SK-MEL-5 (cell line): ENCODE measurements at places on chromosomes 4 and X.

DNA sequence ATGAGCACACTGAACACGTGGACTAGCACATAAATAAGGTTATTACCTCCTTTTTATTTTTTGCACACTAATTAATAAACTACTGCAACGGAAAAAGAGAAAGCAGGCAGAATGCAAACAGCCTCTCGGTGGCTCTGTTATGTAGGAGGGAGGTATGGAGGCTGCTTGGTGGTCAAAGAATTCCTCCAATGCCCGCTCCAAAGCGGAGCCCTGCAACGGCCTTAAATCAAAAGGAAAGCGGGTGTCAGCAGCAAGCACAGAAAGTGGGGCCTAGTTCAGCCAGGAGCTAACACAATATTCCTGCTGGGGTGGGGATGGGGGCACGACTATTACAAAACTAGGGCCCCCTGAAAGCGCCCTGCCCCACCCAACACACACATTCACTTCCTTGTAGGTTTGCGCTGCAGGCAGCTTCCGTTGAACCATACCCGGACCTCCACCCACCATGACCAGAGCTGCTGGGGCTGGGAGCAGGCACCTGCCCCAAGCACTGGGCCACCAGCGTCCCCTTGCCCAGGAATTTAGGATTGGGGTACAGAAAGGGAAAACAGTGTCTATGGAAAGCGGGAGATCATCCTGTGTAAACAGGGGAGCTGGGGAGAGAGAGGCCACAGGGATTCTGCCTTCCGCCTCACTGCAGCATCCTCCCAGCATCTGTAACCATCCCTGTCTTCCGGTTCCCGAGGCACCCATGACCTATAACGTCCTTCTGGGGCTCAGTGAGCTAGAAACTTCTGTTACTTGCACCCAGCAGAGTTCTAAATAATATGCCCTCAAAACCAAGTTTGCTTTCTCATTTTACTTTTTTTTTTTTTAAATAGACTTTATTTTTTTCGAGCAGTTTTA lies 57.1 kb upstream of the DDX3X start:
- DNase-seq = no peak

DNA sequence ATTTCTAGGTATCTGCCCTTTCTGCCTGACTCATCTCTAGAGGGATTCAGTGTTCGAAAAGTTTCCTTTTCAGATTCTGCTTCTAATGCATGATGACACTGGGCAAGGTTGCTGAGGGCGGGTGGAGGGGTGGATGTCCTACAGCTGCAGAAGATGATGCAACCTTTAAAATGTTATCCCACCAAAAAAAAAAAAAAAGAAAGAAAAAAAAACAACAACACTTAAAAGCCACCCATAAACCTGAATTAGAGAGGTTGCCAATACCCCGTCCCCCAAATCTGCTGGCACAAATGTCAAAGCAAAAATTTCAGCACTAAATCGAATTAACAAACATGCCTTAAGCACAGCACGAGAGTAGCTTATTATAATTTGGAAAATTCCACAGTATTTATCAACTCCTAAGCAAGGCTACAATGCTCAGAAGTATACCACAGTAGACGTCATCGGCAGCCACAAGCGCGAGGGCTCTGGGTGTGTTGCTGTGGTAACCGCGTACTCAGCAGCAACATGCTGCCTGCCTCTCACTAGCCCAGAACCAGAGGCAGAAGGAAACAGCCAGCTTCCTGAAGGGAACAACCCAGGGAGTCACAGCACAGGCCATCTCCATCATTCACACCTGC lies 167.5 kb upstream of the MAP3K15 start:
- DNase-seq = no peak

DNA sequence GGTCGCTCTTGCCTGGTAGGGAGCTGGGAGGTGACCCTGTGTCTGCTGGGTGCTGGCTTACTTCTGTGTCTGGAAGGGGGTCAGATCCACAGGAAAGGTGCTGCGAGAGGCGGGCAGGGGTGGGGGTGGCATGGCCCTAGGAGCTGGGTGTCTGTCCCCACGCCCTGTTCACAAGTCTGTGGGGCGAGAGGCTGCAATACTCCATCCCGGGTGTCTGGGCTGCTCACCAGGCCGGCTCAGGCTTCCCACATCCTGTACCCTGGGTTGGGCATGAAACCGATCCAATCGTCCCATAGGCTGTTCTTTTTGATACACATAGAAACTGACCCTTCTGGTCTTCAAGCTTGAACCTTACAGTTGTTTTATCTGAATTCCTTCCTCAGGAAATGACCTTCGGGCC lies 993 bp upstream of the CTAG2 start:
- DNase-seq = no peak

DNA sequence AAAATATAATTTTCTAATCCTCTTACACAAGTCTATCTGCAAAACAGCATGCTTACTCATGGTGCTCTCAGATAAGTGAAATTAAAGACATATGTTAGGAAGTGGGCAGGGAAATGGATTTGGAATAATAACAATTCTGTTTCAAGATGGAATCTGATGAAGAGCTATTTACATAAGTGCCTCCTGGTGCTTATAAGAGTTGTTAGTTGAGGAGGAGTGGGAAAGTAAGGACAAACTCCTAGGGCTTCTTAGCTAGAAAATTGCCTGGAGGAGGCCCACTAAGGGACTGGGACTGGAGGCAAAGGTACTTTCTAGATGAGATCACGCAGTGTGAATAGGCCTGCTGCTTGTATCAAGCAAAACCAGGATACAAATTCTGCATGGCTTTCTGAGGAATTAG lies 939.8 kb downstream of the GLUD2 start:
- no peak for DNase-seq

- no peak for DNase-seq
Observed at GRCh38 chrX:50103176-50103575, 97.6 kb downstream of the AKAP4 start.
